ENCODE measurements at places on chromosomes 2 and 18.

DNA sequence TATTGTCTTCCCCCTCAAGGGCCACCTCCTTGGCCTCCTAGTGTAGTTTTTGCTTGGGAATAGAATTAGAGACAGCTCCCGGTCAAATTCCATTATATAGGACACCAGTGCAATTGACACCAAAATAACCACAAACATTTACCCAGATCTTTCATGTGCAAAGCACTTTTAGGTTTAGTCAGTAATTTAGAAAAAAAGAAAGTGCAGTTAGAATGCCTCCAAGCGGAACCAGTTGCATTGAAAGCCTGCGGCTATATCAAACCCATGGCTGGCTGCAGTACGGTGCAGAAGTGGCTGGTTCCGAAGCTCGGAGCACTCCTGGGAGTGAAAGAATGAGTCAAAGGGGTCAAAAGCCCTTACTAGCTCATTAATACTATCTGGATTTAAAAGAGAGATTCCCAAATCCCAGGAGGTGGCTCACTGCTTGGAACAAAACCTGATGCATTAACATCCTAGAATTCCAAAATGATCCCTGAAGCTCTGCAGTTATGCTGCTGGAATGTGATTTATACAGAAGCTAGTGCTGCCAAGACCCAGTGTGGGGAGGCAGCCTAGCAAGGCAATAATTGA lies 432.2 kb upstream of the KLHL29 start:
- DNase-seq, result no peak

DNA sequence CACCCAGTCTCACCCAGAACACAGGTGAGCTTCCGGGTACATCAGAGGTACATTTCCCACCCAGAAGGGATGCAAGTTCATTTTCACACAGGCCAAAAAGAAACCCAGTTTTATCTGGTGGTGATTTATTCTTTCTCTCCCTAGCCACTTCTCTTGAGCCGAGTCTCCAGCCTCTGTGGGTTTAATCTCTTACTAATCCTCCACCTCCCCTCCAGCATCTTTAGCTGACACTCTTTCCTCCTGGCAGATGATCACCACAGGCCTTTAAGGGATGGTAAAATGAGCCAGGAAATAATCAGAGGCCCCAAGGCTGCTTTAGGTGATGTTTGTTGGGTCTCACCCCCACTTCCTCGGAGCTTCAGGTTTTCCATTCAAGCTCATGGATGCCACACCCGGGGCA lies 145.7 kb upstream of the DLX2 start:
- DNase-seq, result no peak

- no peak for DNase-seq
These were observed 2.3 kb downstream of the MBOAT2 start for GRCh38 chr2:9001229-9001628.

GRCh38 chr2:195410074-195410671 lies 246.9 kb upstream of the SLC39A10 start:
- DNase-seq, result no peak

DNA sequence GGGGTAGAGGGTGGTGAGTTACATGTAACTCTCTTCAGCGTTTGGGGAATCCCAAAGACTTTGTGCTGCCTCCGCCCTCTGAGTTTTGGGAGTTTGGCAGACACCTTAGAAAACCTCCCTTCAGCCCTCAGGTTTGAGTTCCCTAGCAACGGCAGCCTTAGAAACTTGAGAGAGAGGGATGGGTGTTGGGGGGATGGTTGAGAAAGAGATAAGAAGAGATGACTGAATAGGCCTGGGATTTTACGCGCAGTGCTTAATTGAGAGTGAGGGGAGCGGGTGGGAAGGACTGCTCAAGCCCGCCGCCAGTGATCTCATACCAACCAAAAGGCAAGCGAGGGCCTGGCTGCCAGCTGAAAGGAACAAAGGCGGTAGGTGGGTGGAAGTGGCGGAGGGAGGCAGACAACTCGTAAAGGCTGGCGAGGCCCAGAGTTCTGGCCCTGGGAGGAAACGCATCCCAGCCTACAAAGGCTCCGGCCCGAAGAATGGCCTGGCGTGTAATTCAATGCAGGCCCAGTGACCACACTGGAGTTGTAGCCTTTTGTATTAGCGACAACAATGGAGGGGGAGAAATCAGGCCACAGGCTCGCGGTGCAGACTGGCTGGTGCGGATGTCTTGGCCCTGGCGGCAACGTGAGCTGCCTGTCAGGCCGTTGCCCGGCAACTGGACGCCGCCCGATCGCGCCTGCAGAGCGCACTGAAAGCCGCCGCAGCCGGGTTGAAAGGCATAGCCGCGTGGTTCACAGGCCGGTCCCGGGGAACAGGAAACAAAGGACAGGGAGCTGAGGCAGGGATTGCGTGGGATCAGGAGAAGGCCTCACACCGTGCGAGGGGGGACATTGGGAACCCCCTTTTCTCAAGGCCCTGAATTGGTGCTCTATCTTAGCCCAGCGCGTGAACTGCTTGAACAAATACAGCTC lies 39.9 kb upstream of the DARS1 start:
- DNase-seq, result peak; percentile 88
